ENCODE measurements at places on chromosomes 12 and 14.
A peak's percentile ranks its signal among the peaks of the same experiment; 100 is the strongest.

GRCh38 chr12:97805146-97805545, 342.5 kb downstream of the RMST start:
- DNase-seq: no peak

- DNase-seq: no peak
Observed at GRCh38 chr12:55631733-55632132, 5.0 kb upstream of the OR10P1 start.

- no peak for DNase-seq
Observed at GRCh38 chr12:124772289-124773170, 91.1 kb downstream of the SCARB1 start.

GRCh38 chr12:89676930-89677329, 31.7 kb downstream of the ATP2B1 start:
- no peak for DNase-seq

DNA sequence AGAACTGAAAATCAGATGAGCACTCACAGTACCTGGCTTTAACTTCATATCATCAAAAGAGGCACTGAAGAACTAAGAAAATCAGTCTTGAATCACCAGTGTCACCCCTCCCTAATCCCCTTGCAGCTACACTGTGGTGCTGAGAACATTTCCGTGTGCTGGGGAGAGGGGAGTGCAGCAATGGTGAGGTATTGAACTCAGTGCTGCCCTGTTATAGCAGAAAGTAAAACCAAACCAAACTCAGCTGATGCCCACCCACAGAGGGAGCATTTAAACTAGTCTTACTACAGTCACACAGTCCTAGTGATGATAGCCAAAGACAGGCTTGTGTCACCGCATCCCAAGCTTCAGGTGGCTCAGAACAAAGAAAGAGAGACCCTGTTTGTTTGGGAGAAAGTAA, 122.1 kb downstream of the CPNE8 start:
- DNase-seq: no peak

GRCh38 chr12:33994857-33995808, 27.2 kb upstream of the ALG10 start:
- no peak for DNase-seq

DNA sequence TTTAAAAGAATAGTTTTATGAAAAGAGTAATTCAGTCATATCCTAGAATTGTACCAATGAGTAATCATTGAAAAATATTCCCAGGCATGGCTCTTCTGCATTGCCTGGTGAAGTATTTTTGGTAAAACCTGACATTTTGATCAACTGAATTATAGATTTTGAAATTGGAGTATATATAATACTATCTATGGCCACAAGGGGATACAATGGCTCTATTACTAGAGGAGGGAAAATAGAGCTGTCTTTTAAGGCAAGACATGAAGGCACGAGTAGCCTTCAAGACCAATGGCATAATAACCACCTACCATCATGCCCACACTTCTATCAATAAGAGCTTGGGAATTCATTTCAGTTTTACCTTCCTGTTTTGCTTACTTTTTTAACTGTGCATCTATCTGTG, 1241.4 kb upstream of the TMEM132C start:
- no peak for DNase-seq

- peak; percentile 28 for DNase-seq
Observed at GRCh38 chr12:131950182-131950913, 606 bp downstream of the EP400 start.

GRCh38 chr12:42945927-42946326, 356.4 kb upstream of the PRICKLE1 start:
- DNase-seq: no peak

GRCh38 chr14:65910108-65910786, 497.7 kb downstream of the FUT8 start:
- DNase-seq: no peak

DNA sequence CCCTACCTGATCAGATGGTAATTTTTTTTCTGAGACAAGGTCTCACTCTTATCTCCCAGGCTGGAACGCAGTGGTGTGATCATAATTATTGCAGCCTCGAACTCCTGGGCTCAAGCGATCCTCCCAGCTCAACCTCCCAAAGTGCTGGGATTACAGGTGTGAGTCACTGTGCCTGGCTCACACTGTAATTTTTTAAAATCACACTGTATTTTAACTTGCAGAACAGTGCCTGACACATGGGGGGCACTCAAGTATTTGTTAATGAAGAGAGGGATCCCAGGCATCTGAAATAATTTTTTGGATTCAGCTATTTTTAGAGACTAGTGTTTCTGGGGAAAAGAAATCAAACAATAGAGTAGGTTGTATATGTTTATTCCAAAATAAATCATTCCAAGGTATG, 21.7 kb downstream of the LIMA1 start:
- DNase-seq: no peak

GRCh38 chr12:112973011-112973735, 5.1 kb upstream of the OAS2 start:
- DNase-seq: no peak

- DNase-seq: no peak
Observed at GRCh38 chr14:101498526-101498860, 62.8 kb upstream of the DIO3 start.

DNA sequence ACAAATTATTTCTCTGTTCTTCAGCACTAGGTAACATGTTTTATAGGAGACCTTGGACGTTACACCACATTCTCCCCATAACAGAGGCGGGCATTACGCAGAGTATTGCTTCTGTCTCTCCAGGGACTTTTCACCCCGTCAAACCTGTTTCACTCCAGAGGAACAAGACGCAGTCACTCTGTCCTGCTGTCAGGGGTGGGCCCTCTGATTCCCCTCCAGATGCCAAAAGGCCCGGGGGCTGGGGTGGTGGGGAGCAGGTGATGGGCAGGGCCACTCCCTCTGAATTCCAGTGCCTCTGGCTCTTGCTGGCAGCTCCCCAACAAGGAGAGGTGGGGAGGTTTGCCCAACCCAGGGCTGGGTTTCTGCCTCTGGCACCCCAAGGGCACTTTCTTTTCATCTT, 71.9 kb downstream of the NTF3 start:
- no peak for DNase-seq

- DNase-seq: no peak
Observed at GRCh38 chr12:45122768-45123380, 72.0 kb upstream of the DBX2 start.

GRCh38 chr12:74538491-74539258, 1.0 kb downstream of the ATXN7L3B start:
- no peak for DNase-seq

DNA sequence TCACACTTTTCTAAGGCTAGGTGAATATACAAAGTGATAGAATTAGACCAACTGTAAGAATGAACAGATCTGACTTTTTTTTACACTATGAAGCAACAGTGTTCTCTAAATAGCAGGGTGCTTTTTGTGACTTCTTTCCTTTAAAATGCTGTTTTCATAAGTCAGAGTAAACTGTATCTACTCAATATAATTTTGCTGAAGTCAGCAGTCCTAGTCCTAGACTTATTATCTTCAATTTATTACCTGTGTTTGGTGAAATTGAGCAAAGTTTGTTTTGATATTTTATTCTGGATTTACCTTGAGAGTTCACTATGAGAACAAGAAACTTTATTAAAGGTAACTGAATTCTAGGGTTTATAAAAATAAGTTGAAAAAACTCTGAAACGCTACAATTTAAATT, 651.3 kb upstream of the MIS18BP1 start:
- no peak for DNase-seq

DNA sequence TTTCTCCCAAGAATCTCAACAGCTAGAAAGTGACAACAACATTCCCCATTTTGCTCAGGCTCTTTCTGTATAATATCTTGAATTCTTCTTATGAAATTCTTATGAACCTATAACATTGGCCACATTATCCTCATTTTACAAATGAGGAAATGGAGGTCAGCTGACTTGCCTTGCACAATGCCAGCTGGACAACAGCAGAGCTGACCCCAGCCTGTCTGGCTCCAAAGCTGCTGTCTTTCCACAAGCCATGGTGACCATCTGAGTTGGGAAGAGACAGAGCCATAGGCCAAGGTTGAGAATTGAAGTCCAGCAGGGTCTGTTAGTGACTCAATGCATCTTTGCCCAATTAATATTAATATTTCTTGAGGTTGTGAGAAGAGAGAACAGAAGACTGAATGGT, 87.3 kb downstream of the KSR2 start:
- no peak for DNase-seq

- DNase-seq: no peak
Observed at GRCh38 chr12:132453361-132454192, 36.4 kb upstream of the FBRSL1 start.
